ENCODE measurements at places on chromosomes 4 and X. TPM values are rescaled to one million over a fixed set of nuclear protein-coding genes. Genes with fewer than 3 reads are reported as not detected.

AWAT2 gene
- total RNA-seq: 0.21 TPM

FABP2 gene
- total RNA-seq: not detected

CTBP1 gene
- total RNA-seq: 165 TPM

EDA gene
- 0.44 TPM for total RNA-seq

P2RY4 gene
- not detected for total RNA-seq

RHOXF1 gene
- not detected for total RNA-seq

VCX3B gene
- not detected for total RNA-seq

PRICKLE3 gene
- total RNA-seq: 15.0 TPM

CXorf49 gene
- total RNA-seq: not detected

DNA sequence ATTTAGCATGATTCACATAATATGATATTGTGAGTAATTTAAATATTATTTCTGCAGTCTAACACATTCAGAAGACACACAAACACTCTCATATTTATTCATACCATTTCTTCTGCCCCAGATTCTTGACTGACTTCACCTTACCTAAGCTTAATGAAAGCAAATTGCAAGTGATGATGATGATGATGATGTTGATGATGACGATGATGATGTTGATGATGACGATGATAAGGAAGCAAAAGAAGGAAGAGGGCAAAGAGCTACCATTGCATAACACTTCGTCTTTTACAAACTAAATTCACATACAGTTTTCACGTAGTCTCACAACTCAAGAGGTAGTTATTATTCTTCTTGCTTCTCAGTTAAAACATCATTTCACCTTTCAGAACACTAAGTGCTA is 404.7 kb downstream of the NAF1 start:
- DNase-seq: no peak

GRCh38 chr4:4344915-4345527 is 41.9 kb upstream of the NSG1 start:
- DNase-seq: no peak

DNA sequence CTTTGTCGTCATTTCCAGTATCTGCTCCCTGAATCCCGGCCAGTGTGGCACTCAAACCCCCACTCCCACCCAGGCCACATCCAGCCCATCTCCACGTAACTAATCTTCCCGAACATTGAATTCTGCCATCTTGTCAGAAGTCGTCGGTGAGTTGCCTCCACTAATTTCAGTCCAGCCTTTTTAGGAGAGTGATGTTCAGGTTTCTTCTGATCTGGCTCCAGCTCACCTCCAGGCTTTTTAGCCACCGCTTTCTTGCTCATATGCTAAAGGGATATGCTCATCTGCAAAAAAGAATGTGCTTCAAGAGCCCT is 1.3 kb downstream of the TMEM165 start:
- DNase-seq: peak; percentile 28

DNA sequence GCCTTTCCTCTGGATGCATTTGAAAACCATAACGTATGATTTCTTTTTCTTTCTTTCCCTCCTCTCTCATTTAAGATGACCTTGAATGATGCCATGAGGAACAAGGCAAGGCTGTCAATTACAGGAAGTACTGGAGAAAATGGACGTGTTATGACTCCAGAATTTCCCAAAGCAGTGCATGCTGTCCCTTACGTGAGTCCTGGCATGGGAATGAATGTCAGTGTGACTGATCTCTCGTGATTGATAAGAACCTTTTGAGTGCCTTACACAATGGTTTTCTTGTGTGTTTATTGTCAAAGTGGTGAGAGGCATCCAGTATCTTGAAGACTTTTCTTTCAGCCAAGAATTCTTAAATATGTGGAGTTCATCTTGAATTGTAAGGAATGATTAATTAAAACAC is 142.8 kb downstream of the GRIA2 start:
- no peak for DNase-seq

- no peak for DNase-seq
Observed at GRCh38 chr4:113083346-113083745, 33.9 kb downstream of the ANK2 start.

GRCh38 chr4:123444290-123444731 is 47.7 kb downstream of the SPRY1 start:
- DNase-seq: peak; percentile 75

DNA sequence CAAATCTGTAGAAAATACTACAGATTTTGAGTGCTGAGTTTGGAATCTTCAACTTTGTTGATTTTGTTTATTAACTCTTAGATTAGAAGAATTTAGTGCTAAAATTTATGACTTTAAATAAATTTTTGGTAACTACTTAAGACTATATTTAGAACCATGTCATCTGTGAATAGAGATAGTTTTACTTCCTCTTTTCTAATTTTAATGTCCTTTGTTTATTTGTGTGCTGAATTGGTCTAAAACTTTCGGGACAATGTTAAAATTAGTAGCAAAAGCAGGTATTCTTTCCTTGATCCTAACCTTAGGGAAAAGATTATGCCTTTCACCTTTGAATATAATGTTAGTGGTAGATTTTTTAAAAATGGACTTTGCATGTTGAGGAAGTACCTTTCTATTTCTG is 119.7 kb upstream of the CXorf51A start:
- DNase-seq: no peak

- no peak for DNase-seq
Observed at GRCh38 chrX:53044995-53045394, 3.6 kb upstream of the GPR173 start.

DNA sequence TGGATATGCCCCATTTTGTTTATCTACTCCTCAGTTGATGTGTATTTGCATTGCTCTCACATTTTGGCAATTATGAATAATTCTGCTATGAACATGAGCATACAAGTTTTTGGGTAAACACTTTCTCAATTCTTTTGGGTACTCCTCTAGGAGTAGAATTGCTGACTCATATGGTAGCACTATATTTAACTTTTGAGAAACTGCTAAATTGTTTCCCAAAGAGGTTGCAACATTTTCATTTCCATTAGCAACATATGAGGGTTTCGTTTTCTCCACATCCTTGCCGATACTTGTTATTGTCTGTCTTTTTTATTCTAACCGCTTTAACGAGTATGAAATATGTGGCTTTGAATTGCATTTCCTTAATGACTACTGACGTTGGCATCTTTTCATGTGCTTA is 185.4 kb downstream of the TSPAN5 start:
- no peak for DNase-seq

GRCh38 chrX:38474543-38474942 is 86.8 kb upstream of the TSPAN7 start:
- DNase-seq: no peak

DNA sequence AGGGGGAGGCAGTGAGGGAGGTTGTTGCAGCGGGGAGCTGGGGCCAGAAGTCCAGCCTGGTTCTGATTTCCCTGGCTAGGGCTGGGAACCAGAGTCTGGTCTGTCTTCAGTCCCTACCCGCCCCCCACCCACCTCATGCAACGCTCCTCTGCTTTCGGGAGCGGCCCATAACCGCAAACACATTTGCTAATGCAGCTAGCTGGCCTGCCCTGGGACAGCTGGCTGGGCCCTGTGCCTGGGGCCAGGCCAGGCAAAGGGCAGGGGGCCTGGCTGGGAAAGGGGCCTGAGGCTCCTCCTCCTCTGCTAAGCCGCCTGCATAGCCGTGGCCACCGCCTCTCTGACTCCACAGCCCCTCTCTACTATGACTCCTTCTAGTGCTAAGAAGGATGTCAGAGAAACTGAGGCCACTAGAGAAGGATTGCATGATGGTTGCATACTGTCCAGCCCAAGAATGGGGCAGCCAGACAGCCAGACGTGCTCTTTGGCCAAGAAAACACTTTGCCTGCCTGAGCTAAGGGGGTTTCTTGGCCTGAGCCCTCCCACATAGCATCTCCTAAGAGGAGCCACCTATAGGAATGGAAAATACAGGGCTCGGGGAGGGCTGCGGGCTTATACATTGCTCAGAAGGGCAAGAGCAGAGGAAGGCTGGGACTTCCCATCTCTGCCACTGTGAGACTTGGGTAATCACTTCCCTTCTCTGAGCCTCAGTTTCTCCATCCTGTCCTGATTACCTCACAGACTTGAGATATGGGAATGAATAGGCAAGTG is 76.9 kb downstream of the PJA1 start:
- DNase-seq: no peak

DNA sequence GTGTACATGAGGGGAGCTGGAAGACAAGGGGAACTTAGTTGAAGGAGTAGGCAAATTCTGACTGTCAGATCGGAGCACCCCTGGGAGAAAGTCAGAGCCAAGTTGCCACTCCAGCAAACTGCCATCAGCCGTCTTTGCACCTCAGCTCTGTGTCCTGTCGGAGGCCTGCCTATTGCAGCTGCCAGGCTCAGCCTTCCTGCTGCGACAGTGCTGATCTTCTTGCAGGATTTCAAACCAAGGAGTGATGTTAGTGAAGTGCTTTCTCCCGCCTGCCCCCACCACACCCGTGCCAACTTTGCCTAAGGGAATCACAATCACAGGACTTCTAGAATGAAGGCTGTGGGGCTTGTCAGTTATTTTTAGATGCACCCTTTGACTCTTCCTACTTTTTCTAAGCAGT is 185.3 kb downstream of the KIT start:
- DNase-seq: no peak

- DNase-seq: peak; percentile 7
Observed at GRCh38 chr4:4457803-4458553, 71.1 kb downstream of the NSG1 start.

DNA sequence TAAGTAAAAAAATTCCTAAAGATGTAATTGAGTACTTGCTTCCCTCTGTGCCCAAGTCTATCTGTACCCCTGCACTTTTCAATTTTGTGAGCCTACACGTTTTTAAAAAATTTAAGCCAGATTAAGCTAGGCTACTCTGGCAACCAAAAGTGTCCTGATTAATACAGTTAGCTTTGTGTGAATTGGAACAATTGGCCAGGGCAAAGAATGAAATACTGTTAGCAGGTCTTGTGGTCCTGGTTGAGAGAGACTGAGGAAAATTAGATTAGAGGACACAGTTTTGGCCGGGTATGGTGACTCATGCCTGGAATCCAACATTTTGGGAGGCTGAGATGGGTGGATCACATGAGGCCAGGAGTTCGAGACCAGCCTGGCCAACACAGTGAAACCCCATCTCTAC is 293.3 kb downstream of the RAPGEF2 start:
- DNase-seq: no peak

DNA sequence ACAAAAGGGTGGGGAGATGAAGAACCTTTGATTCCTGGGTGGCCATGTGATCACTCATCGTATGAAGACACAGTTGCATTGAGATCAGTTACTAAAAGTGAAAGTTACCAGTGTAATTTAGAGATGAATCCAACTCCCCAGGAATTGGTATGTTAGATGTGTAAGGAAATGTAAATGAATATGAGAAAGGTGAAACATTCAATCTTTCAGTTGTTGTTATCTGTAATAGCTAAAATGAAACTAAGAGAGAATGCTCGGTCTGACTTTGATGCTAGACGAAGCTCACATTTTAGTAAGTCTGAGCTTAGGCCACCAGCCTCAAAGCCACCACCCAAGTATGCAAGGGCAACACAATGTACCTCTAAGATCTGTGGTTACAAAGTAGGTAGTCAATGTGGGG is 194.3 kb upstream of the POF1B start:
- DNase-seq: no peak

- DNase-seq: no peak
Observed at GRCh38 chrX:118634336-118634735, 93.1 kb upstream of the IL13RA1 start.

DNA sequence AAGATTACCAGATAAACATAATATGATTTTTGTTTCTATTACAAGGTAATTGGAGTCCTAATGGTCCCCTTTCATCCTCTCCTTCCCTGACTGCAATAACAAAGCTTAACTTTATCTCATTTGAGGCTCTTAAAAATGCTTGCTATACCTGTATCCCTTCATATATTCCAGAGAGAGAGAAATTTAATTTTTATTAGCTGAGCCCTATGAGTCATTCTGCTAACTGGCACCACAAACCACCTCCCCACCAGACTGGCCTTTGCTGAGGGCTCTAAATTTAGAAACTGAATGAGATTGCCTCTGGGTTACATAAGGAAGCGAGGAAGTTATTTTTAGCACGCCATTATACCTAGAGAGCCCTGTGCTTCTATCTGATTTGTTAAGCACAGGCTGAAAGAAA is 27.4 kb downstream of the CBLL2 start:
- DNase-seq: peak; percentile 44

DNA sequence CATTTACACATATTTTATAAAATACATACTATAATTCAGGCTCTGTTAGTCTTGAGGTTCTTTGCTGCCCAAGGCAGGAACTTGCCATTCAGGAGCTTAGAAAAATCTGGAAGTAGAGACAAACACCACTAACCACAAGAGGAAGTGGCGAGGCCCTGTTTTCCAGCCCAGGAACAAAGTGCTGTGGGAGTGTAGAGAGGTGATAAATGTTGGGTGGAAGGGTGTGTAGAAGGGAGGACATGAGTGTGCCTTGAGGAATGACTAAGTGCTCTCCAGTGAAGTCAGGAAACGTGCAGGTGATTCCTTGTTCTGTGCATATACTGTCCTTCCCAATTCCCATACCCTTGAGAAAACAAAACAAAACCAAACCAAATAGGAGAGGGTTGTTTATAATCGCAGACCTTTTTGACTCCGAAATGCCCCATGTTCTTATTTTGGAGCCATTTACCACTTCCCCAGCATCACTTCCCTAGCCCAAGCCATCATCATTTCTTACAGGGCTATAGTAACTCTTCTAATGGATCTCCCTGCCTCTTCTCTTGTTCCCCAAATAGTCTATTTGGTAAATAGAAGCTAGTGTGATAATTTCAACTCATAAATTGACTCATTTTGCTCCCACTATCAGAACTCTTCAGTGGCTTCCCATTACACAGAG is 83.2 kb downstream of the GPAT3 start:
- peak; percentile 26 for DNase-seq

GRCh38 chrX:44431194-44431593 is 87.7 kb upstream of the EFHC2 start:
- no peak for DNase-seq

Measured in endothelial cell of umbilical vein (primary cell).